Stimulated activated CD8-positive, alpha-beta memory T cell treated with anti-CD3 and anti-CD28 coated beads, Interleukin-4, amount 100 ng/mL, for 1 hour (primary cell): ENCODE measurements at places on chromosomes 12 and 14.

DNA sequence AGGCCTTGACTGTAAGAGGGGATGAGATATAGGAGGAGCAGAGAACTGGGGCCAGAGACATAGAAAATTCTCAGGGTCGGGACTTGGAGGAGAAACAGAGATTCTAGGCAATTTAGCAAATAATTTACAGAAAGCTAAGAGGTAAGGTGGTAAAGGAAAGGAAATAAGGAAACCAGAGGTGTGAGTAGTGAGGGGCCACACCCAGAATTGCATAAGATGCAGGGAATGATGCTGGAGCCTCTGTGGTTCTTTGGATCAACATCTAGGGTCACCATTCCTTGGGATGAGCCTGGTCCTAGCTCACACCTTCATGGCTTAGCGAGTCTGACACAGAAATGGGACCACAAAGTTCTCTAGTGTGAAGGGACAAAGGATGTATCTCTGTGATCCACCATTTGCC, 949 bp upstream of the SDR9C7 start:
- DNase-seq, result no peak

DNA sequence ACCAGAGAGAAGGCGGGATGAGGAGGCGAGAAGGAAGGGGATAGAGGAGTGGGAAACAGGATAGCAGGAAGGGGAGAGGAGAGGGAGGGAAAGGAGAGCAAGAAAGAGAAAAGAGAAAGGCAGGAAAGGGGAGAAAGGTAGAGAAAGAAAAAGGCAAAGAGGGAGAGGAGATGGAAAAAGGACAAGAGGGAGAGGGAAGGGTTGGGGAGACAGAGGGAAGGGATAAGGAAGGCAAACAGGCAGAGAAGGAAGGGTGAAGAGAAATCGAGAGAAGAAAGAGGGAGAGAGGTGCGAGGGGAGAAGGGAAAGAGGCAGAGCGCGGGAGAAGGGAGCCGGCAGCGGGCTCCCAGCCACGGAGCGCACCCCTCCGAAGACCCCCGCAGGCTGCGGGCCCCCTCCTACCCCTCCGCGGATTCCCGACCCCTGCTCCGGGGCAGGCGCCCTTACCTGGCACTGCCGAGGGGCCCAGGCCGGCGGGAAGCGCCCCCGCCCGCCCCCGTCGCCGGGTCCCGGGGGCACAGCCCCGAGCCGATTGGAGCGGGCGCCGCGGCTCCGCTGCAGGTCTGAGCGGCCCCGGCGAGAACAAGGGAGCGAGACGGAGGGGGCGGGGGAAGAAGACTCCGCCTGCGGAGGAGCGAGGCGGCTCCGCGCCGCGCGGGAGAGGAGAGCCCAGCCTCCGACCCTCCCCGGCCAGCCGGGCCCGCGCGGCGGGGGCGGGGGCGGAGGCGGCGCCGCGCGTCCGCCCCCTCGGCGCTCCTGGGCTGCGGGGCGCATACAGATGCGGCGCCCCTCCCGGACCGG, at the start of gene CDH24:
CDH24 (minus strand) TSS at position 565 of the 801 bp plus-strand sequence. CDS start 1,787 bp downstream, outside the sequence.
- DNase-seq, result peak; percentile 44

DNA sequence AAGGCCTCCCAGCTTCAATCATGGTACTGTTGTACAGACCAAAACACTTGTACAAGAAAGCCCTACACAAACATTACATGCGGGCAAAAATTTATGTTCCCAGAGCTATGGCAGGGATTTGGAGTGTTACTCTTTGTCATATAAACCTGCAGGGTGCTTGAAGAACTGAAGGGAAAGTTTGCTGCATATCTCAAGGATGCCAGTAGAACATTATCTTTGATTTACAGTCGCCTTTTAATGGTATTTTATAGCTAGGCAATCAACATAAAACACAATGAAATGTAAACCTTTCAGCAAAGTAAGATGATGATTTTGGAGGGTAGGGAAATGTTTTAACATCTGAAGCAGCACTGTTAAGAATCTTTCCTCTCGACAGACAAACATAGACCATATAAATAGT, 305.6 kb downstream of the KCNH5 start:
- no peak for DNase-seq

DNA sequence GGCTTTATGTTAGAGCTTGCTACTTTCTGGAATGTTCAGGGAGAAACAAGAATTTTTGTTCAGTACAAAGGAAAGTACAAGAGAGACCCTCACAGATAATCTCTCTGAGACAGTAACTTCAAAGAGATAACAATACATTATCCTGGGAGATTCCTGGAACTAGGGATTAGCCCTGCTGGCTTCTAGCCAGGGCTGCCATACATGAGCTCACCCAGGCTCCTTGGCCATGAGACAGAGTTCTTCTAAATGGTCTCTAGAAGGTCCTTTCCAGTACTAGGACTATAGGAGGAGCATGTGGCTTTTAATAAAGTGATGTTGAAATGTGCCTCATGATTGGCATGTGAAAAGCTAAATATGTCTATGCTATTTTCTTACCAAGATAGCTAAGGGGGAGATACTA, 342.5 kb downstream of the EMP1 start:
- DNase-seq, result no peak

- DNase-seq, result no peak
Observed at GRCh38 chr12:16281157-16281556, 3.7 kb upstream of the SLC15A5 start.

- no peak for DNase-seq
Observed at GRCh38 chr12:101018540-101018939, 191.5 kb downstream of the SLC5A8 start.

GRCh38 chr12:69405566-69405865, 46.0 kb downstream of the YEATS4 start:
- no peak for DNase-seq

- no peak for DNase-seq
Observed at GRCh38 chr12:24379433-24379832, 430.0 kb upstream of the SOX5 start.

DNA sequence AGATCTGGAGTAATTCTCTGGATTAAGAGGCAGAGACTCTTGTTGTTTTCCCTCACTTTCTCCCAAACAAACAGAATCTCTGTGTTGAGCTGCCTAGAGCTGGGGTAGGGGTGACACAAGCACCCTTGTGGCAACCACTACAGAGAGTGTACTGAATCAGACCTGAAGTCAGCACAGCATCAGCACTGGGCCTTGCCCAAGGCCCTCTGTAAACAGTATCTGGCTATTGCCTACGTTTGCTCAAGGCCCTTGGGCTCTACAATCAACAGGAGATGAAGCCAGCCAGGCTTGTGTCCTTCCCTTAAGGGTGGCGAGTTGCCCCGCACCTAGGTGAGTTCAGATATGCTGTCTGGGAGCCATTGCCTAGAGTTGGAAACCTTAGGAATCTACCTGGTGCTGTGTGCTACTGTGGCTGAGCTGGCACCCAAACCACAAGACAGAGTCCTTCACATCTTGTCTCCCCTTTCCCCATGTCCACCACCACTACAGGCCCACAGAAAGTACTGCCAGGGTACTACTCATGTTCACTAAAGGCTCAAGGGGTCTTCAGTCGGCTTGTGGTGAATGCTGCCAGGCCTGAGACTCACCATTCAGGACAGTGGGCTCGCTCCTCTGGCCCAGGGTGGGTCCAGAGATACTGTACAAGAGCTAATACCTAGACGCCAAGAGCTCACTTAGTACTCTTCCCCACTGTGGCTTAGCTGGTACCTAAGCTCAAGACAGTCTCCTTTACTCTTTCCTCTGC, 206.8 kb downstream of the SYNE2 start:
- DNase-seq, result no peak

- DNase-seq, result no peak
Observed at GRCh38 chr12:59494617-59495016, 101.2 kb upstream of the SLC16A7 start.

DNA sequence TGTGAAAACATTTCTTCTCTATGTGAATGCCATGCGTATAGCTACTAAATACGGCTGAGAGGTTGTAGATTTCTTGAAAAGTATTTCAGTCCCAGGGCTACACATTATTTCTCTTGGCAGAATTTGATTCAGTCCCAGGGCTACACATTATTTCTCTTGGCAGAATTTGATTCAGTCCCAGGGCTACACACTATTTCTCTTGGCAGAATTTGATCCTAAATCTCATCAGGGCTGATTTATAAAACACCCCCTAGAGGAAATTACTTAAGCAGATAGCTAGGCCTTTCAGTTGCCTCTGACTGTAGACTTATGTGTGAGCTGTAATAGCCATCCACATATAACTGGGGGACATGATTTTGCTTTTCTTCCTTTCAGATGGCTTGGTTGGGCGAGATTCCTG, 50.4 kb downstream of the AK7 start:
- DNase-seq, result no peak

DNA sequence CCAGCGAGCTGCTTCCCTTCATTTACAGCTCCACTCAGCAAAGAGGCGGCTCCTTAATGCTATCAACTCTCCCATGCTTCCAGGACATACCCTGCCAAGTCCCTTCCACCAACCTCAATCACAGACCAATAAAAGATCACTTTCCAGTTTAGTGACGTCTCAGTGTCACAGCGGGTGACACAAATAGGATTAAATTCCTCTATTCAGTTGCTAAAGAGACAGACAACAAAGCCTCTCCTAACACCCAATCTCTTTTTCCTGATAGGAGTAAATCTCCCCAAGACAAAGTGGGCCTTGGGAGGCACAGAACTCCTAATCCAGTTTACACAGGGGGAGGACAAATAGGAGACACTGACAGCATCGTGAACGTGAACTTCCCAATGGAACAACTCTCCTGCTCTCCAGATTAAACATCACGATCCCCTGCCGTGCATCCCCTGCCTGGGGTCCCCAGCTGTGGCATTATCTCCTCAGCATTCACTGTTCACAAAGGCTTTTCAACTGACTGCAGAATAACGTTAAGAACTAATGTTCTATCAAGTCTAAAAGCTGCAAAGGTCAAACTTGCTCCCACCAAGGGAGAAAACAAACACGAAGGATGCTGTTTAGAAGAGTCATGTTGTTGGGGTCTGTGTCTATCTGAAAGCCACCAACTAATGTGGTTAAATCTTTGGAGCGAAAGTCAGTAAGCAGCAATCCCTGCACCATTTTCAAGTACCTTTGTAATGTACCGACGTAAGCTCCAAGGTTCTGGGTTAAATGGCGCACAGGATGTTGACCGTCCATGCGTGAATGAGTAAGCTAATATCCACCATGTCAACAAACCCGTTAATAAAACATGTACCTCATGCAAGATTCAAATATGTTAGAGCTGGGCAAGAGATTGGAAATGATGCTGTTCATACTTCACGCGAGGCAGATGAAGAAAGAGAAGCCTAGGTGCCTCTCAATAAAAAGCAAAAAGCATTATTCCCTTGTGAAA, 31.5 kb downstream of the TMEM132D start:
- no peak for DNase-seq

DNA sequence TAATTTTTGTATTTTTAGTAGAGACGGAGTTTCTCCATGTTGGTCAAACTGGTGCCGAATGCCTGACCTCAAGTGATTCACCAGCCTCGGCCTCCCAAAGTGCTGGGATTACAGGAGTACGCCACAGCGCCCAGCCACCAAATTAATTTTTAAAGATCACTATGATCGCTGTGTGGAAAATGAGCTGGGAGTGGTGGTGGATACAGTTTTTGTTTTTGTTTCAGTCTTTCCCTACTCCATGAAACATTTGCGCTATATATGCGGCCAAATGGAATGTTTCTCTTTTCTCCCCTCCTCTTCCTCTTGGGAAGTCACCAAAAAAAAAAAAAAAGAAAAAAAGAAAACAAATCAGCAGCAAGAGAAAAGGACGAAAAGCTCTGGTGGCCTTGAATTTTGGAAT, 20.8 kb upstream of the P2RX4 start:
- DNase-seq, result no peak

DNA sequence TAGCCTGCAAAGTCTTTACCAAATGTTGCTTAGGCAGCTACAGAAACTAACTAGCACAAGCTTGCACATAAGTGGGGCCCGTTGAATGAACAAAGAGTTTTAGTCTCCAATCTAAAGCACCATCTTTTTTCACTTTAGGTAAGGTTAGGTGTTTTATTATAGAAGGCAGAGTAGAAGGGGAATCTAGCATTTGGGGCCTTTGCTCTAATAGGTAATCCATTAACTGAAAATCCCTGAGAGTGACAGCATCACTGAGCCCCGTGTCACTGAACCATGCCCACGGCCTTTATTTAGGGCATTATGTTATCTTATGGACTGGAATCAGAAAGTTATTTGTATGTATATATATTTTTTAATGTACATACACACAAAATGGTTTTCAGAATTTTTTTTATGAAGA, 25.1 kb downstream of the CPNE8 start:
- no peak for DNase-seq

- no peak for DNase-seq
Observed at GRCh38 chr12:2691345-2692071, 103.3 kb upstream of the FKBP4 start.

GRCh38 chr12:18907728-18908127, 169.8 kb downstream of the CAPZA3 start:
- DNase-seq, result no peak

GRCh38 chr14:89613260-89614008, 196.4 kb upstream of the FOXN3 start:
- no peak for DNase-seq

- no peak for DNase-seq
Observed at GRCh38 chr12:75438059-75438754, 42.3 kb upstream of the GLIPR1 start.

DNA sequence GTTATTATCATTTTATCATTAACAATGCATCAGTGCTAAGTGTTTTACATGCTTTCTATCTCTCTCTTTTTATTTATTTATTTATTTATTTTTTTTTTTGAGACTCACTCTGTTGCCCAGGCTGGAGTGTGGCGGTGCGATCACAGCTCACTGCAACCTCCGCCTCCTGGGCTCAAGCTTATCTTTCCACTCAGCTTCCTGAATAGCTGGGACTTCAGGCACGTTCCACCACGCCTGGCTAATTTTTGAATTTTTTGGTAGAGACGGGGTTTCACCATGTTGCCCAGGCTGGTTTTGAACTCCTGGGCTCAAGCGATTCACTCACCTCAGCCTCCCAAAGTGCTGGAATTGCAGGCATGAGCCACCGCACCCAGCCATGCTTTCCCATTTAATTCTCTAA, 3.9 kb upstream of the BTG1 start:
- no peak for DNase-seq

DNA sequence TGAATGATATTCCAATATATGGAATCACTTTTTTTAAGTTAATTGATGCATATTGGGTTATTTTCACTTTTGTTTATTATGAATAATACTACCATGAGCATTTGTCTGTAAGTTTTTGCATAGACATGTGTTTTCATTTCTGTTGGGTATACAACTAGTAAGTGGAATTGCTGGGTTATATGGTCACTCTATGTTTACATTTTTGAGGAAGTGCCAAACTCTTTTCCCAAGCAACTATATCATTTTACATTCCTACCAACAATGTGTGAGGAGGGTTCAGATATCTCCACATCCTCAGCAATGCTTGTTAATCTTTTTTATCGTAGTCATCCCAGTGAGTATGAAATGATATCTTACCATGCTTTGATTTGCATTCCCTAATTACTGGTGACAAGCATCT, 64.0 kb downstream of the MON2 start:
- DNase-seq, result no peak

DNA sequence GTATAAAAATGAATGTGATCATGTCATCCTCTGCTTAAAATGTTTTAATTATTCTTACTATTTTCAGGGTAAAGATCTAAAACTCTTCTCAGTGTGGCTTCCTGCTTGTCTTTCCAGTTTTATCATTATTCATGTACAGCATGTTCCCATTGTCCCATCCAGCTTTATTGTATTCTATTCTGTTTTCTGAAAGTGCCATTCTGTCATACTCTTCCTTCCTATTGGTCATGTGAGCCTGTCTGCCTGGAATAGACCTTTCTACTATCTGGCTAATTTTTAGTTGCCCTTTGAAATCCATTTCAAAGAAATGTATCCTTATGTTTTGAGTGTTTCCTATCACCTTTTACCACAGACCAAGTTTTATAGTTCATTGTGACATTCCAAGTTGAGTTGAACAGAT, 34.9 kb downstream of the PALS1 start:
- no peak for DNase-seq
